CD8-positive, alpha-beta memory T cell (primary cell): ENCODE measurements at places on chromosomes 4 and X. TPM values are rescaled to one million over a fixed set of nuclear protein-coding genes. Genes with fewer than 3 reads are reported as not detected.

- DNase-seq, result no peak
These were observed 105.7 kb upstream of the RASGEF1B start for GRCh38 chr4:81577392-81577791.

DNA sequence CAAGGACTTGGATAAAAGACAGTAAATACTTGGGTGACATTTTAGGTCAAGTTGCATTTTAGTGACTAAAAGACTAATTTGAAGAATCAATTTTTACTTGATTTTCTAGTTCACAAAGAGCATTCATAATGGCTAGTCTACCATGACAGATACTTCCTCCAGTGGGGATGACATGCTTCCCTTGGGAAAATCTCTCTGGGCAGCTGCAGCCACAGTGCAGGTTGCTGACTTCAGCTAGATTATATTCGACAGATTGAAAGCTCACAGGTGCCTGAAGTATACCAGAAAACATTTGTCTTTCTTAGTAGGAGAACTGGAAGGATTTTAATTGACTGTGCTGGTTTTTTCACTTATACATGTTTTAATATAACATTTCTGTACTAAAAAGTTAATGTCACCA, 209.6 kb upstream of the MAGEB2 start:
- no peak for DNase-seq

The HERC5 gene
- 7.0 TPM for total RNA-seq

DNA sequence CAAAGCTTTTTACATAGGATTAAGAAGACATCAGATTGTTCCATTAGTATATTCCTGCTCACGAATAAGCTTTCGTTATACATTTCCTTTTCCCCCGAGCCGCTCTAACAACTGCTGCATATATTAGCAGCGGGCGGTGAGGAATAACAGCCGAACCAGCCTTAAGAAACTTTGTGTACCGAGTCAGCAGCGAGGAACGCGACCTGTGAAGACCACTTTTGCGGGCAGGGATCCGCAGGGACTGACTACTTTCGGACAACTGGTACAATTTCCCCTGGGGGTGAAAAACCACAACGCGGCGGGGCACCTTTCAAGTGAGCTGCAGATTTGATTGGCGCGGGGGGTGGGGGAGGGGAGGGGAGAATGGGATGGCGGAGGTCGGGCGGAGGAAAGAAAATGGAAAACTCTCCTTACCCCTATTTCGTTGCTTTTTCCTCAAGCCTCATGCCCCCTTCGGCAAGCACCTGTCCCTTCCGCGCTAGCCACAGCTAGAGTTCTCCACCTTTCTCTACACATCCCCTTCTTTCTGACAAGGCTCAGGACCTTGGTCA, 5.9 kb upstream of the PITX2 start:
- DNase-seq, result no peak

DNA sequence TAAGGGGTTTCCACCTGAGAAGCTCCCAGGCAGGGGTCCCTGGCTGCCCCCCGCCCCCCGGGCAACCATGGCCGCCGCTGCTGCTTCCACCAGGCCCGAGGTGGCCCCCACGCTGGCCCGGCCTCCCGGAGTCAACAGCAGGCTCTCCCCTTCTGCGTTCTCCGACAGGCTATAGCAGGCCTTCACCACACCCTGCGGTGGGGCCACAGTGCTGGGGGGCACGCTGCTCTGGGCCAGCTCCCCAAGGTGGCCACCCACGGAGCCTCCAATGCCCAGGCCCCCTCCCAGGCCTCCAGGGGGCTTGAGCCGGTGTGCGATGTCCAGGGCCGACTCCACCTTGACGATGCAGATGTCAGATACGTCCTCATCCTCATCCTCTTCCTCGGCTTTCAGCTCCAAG, 72.5 kb downstream of the UBE2K start:
- DNase-seq, result no peak

GRCh38 chr4:24747234-24747975, 48.0 kb upstream of the SOD3 start:
- DNase-seq, result no peak

The LARP1B gene
- 22.0 TPM for total RNA-seq

The PRDM8 gene
- 10.9 TPM for total RNA-seq

DNA sequence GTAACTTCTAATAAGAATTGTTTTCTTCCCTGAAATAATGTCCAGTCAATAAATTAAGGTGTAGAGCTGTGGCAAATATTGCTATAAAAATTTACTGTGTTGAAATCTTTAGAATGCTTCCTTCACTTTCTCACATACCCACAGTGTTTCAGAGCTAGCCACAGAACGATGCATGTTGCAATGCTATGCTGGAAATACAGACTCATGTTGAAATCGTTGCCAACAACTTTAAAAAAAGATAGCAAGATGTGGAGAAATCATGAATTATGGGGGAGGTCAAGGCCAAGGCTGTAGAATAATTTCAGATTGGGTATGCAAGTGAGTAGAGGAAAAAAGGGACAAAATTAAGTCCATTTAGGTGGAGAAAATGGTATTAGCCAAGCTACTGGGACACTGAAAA, 204.8 kb downstream of the VEGFC start:
- DNase-seq, result no peak

DNA sequence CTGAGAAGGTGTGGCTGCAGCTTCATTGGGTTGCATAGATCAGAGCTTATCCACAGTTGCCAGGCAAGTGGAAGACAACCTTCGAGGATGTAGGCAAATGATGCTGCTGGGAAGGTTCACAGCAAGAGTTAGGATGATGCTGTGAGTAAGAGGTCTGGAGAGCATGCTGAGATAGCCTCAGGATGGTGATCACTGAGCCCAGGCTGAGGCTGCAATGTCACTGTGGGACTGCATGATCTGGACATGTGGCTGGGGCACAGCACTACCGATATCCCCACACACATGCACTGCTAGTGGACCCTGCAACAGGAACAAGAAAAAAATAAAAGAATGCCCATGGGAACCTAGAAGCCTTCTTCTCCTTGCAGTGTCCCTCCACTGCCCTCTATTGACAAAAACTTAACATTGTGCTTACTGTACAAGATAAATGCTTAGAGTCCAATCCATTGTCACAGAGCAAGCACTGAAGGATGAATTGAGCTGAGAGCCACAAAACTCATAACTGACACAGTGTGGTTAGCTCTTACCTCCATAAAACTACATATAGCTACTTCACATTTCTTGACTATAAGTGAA, 105.6 kb downstream of the CNKSR2 start:
- peak; percentile 14 for DNase-seq

DNA sequence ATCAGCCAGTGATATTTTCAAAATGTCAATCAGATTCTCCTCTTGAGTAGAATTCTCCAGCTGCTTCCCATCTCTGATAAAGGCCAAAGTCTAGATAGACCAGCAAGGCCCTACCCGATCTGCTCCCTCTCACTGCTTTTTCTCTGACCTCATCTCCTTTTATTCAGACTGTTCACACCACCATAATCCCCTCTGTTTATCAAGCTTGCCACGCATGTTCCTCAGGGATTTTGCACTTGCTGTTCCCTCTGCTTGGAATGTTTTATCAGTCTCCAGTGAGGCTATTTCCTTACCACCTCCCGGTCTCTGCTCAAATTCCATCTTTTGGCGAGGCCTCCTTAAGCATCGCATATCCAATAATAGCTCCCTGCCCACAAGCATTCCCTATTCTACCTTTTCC, 20.1 kb downstream of the NOCT start:
- DNase-seq, result no peak

The FGFR3 gene
- not detected for total RNA-seq

DNA sequence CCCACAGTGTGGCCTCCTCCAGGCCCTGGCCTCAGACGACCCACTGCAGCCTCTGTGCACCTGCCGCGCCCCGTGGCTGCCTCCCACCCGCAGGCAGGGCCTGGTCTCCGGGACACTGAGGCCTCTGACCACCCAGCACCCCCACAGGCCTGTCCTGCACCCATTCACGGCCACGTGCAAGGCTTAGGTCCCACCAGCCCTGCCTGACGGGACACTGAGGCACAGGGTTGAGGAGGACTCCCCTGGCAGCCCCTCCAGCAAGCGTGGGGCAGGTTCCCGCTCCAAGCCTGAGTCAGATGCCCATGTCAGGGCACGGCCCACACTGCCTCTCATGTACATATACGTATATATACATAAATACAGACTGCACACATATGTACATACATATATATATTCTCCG, 23.5 kb downstream of the NELFA start:
- no peak for DNase-seq

The PLXNB3 gene
- 0.51 TPM for total RNA-seq

- no peak for DNase-seq
These were observed 9.8 kb upstream of the TIGD2 start for GRCh38 chr4:89101256-89102161.

DNA sequence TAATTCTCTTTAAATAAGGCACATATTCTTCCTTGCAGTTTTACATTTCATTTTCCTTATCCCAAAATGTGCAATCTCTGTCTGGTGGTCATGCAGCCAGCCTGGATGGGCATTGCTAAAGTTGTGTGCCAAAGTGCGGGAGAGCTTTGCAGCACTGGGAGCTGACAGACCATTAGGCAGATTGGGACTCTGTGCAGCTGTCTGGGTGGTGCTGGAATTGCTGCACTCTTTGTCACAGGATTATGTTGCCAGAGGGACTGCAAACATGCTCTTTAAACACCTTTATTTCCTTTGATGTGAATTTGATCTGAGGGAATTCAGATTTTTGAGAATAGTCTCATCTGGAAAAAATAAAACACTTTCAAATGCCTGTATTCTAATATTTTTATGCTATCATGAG, 956.2 kb upstream of the DIAPH2 start:
- no peak for DNase-seq

GRCh38 chr4:93031431-93032098, 727.8 kb downstream of the GRID2 start:
- no peak for DNase-seq

DNA sequence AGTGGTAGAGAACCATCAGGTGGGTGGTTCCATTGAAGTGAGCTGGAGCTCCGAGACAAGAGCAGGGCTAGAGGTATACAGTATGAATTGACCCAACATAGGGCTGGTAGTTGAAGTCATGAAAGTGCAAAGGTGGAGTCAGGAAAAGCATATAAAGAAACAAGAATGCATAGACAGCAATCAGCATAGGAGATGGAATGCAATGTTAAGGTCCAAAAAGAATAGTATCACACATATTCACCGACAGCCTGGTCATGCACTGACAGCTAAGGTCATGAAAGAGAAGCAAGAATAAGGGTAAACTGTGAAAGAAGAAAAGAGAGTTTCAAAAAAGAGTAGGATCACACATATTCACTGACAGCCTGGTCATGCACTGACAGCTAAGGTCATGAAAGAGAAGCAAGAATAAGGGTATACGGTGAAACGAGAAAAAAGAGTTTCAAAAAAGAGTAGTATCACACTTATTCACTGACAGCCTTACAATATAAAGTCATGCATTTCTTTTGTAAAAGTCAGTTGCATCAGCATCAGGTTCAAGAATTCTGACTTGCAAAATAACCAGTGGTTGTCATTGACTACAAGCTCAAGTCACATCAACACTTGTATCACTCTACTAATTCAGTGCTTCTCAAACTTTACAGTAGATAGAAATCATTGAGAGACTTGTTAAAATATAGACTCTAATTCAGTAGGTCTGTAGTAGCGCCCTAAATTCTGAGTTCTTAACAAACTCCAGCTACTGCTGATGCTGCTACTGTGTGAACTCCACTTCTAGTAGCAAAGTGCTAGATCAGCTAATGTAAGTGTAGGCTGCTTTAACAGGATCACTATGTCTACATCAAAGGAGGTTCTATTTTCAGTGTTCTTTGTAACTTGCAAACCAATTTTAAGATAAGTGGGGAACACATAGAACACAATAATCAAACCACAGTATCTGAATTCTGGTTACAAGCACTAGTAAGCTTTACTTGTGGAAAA, 221.9 kb downstream of the PDGFC start:
- DNase-seq, result no peak

GRCh38 chr4:185307136-185307950, 88.4 kb downstream of the LRP2BP start:
- DNase-seq, result no peak

DNA sequence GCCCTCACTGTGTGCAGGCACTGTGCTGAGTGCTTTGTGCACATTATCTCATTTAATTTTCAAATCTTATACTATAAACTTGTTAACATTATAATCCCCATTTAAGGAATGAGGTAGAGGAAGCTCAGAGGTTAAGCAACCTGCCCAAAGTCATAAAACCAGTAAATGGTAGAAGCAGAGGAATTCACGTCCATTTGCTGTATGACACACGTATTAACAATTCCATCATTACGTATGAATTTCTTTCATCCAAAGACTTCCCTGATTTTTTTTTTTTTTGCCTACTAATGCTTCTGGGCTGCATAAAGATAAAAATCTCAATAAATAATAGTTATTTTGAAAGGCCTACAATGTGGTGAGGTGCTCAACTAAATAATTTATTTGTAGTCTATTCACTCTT, 64.5 kb upstream of the H2AZ1 start:
- no peak for DNase-seq

DNA sequence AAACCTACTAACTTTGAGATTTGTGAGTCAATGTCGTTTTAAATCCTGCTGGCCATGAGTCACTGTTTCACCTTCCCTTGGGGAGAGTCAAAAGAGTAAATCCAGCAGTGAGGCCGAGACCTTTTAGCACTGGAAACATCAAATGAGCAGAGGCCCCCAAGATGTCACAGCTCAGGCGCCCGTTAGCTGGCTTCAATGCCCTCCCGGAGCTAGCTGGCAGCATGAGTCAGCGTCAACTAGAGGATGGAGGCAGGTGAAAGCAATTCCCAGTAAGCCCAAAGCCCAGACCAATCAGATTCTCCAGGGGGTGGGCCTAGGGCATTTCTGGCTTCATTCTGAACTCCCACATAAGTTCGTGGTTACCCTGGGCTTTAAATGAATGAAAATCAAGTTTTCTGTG, 170.9 kb downstream of the CLCN4 start:
- no peak for DNase-seq

- peak; percentile 29 for DNase-seq
These were observed 24.4 kb downstream of the TXK start for GRCh38 chr4:48109413-48110263.

The MAGEA4 gene
- total RNA-seq, result not detected
